Retina (tissue), 1 donor: ENCODE measurements at places on chromosomes 5 and 9.
A peak's percentile ranks its signal among the peaks of the same experiment; 100 is the strongest.

DNA sequence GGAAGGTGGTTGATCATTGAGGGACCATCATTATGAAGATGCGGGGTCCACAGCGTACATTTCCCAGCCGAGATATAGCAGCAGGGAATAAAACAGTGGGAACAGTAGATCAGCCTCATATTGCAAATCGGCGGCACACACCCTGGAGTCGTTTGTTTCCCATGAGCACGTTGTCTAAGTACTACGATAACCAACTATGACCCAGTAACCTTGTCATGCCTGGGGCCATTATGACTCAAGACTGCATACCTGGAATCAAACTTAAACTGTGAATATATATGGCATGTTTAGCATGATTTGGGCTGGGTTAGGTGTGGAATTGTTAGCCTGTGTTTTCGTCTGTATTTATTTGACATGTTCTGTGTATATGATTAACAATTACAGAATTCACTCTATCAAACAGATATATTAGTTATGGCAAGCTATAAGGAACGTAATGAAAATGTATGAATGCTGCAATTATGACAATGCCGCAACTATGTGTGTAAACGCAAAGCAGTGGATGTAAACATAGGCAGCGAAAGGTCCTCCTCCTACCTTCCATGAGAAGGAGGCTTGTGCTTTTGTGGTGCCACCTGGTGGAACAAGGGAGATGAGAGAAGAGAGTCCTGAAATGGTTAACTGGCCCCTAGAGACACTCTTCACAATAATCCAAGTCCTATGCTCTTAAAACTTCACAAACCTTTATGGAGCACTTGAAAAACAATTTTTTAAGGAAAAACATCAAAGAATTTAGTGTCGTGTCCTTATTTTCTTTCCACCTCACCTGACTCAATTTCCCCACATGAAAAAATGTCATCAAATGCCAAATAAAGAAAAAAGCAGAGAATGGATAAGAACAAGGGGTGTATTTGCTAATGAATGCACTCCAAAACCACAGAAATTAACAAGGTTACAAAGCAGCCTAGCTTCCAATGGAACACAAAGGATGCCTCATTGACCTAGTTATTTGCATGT, 47.1 kb downstream of the SEMA5A start:
- DNase-seq, result no peak

DNA sequence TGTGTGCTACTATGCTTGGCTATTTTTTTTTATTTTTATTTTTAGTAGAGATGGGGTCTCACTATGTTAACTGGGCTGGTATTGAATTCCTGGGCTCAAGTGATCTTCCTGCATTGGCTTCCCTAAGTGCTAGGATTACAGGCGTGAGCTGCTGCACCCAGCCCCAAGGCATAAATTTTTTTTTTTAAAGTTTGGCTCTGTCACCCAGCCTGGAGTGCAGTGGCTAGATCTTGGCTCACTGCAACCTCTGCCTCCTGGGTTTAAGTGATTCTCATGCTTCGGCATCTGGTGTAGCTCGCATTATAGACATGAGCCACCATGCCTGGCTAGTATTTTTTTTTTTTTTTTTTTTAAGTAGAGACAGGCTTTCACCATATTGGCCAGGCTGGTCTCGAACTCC, 70.3 kb downstream of the RAB24 start:
- no peak for DNase-seq

- DNase-seq, result no peak
These were observed 5.5 kb upstream of the VAV2 start for GRCh38 chr9:133997584-133997983.

DNA sequence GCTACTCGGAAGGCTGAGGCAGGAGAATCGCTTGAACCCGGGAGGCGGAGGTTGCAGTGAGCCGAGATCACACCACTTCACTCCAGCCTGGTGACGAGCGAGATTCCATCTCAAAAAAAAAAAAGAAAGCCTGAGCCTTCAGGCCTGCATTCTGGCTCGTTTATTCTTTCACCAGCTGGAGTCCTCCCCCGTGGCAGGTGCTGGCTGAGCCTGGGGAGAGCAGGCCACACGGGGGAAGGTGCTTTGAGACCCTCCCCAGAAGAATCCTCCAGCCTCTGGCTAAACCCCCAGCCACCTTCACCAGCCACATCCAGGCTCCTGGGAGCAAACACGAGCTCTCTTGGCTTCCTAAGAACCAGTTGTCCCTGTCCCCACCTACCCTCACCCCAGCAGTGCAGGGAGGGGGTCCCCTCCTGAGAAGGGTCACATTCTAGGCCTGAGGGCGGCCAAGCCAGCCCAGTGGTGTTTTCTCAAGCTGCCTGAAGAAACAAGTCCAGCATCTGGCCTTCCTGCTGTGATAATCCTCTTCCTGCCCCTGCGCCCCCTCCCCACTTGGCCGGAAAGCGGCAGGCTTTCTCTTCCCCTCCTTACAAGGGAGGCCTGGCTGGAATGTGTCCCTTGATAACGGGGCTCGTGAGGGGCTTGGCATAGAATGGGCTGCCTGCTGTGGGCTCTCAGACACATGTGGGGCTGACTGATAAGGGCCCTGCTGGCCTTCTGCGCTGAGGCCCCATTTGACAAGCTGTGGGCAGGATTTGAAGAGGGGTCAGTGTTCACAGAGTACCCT, 41.5 kb downstream of the PLPP7 start:
- peak; percentile 65 for DNase-seq

GRCh38 chr5:60510049-60510448, 189.9 kb downstream of the DEPDC1B start:
- no peak for DNase-seq

DNA sequence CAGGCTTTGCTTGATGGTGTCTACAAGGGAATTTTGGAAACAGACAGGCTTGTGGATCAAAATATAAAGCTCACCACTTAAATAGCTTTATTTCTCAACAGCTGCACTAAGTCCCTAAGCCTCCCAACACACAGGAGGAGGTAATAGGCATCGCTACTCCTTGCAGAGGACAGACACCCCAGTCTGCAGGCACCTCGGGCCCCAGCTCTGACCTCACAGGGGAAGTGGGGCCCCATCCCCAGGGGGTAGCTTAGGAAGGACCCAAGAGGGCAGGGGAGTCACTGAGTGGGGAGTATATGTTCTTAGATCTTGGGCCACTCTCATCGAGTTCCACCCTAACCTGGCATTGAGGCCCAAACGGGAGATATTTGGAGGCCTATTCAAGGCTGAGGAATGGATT, 66.7 kb upstream of the XPA start:
- DNase-seq, result no peak

GRCh38 chr5:68344447-68345111, 129.0 kb downstream of the PIK3R1 start:
- no peak for DNase-seq

GRCh38 chr9:32992595-32993238, 8.7 kb downstream of the APTX start:
- no peak for DNase-seq

- DNase-seq, result no peak
These were observed 6.2 kb downstream of the FER start for GRCh38 chr5:108753877-108754276.

GRCh38 chr5:96434201-96434645, 1.2 kb upstream of the PCSK1 start:
- peak; percentile 78 for DNase-seq

- peak; percentile 67 for DNase-seq
These were observed 233.9 kb upstream of the ZNF608 start for GRCh38 chr5:124980163-124980941.

GRCh38 chr5:157342822-157343402, 77.0 kb downstream of the CYFIP2 start:
- DNase-seq, result no peak

GRCh38 chr5:1447671-1448361, 2.6 kb upstream of the SLC6A3 start:
- no peak for DNase-seq

DNA sequence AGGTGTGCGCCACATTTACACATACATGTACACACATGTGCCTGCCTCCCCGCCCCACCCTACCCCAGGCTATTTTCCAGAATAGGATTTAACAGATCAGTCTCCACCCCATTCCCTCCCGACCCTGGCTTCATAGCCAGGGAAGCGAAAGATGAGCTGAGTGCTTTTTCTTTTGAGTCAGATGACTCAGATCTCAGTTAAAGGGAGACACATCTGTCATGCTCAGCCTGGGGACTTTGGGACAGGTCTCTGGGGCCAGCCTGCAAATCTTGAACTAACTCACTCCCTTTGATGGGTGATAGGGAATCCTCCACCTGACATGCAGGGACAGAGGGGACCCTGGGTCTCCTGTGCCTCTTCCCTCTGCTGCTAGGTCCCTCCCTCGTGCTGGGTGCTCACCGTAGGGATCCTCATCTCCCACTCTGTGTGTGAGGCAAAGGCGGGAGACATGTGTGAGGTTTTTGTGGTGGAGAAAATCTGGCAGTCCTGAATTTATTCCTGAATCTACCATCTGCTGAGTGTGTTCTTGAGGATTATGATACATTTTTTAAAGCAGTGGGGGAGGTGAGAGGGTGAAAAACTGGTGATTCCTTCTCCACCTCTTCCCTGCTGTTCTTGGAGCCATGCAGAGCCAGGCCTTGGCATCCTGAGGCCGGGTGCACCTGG, 37.7 kb downstream of the NEUROG1 start:
- no peak for DNase-seq

DNA sequence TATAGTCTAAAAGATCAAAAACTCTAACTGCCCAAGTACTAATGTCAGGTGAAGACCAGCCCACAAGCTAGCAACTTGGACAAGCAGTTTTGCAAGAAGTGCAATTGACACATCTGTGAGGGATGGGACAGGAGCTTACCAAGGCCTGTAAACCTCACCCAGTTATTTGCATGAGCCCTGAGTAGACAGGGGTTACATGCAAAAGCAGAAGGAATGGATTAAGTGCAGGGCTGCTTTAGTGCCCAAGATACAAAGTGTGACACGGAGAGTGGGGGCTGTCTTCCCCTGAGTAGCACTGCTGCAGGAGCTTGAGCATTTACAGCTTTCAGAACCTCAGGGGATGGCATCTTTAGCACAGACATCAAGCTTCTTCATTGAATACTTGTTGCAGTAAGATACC, 286.7 kb downstream of the ELAVL2 start:
- no peak for DNase-seq

- DNase-seq, result peak; percentile 70
These were observed 7.9 kb downstream of the GABRP start for GRCh38 chr5:170791325-170791954.
